ENCODE measurements at places on chromosomes 7 and 10.
A peak's percentile ranks its signal among the peaks of the same experiment; 100 is the strongest.

GRCh38 chr7:8109196-8110022, 140.8 kb downstream of the GLCCI1 start:
- DNase-seq = no peak

GRCh38 chr10:125006921-125007426, 65.1 kb downstream of the ZRANB1 start:
- DNase-seq = no peak

GRCh38 chr10:28985137-28985885, 303.6 kb upstream of the LYZL1 start:
- DNase-seq = no peak

DNA sequence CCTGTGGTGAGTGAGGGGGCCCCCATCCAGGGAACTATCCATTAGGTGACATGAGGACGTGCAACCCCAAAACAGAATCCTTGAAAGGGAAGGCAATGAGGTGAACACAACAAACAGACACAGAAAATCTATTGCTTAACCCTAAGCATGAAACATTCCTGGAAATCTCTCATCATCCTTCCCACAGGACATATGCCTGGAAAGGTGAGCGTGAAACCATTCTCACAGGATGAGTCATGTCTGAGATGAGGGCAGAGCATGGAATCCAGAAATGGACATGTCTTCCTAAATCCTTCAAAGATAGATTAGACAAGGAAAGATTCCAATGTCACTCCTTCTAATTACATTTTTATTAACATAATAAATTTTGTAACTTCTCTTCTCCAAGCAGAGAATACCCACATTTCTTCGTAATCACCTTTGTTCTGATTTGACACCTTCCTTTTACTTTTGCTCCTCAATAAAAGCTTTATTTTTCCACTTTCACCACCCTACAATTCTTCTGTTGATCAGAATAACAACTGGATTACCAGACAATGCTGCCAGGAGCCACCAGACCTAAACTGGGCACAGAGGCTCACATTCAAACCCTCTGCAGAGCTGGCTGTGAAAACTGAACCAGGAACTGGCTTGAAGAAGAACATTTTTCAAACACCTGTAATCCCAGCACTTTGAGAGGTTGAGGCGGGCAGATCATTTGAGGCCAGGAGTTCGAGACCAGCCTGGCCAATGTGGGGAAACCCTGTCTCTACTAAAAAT, 67.2 kb downstream of the COBL start:
- DNase-seq = no peak

DNA sequence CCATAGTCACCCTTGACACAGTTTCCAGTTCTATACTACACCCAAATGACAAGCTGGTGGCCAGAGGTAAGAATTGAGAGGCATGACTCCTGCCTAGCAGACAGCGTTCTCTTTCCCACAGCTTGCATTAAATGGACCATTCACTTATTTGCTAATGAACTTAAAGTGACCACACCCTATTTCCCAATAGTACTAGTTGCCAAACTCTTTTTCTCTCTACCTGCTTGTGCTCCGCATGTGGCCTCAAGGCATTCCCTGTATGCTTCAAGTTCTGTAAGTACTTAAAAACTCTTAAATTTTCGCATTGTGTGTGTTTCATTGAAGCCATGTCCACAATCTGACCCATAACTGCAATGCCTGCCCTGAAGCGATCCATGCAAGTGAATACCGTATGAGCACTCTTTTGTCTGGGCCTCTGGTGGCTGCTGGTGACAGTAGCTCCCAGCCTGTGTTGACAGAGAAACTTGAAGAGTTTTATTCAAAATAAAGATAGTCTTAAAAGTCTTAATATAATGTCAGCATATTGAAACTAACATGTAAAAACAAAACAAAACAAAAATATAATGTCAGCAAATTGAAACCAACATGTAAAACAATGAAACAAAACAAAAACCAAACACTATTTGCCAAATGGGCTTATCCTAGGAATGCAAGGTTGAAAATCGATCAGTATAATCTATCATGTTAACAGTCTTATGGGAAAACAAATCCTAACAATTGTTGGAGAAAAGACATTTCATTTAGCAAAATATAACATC, 73.6 kb downstream of the CCSER2 start:
- DNase-seq = no peak

DNA sequence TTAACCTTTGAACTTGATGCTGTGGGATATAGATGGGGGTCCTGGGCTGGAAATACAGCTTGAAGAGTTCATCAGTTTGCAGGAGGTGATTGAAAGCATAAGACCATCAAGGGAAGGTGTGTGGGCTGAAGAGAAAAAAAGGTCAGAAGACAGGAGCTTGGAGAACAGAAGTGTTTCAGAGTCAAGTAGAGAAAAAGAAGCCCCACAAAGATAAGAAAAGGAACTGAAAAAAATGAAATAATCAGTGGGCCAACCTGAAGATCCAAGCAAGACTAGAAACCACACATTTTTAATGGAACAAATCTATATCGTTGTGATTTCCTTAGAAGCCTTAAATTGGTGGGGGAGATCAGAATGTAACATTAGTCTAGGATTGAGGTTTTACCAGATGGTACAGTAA, 22.5 kb downstream of the ZEB1 start:
- no peak for DNase-seq

DNA sequence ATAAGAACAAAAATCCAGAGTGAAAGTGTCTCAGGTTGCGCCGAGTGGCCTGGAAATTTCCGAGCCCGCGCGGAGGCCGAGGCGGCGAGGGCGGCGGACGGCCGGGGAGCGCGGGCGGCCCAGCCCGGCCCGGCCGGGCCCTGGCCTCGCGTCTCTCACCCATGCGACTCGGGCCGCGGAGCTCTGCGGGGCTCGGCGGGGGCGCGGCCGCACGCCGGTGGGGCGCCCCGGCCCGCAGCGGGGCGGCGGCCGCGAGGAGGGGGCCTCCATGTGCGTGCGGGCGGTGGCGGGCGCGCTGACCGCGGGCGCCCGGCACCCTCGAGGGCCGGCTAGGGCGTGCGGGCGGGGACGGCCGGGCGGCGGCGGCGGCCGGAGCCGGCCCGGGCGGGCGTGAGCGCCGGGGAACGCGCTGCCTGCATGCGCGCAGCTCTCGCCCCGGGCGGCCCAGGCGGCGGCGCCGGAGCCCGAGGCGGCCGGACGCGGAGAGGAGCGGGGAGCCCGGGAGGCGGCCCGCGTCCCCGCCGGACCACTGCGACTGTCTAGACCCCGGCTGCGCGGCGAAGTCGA, 302 bp upstream of the EN2 start:
- DNase-seq = no peak

DNA sequence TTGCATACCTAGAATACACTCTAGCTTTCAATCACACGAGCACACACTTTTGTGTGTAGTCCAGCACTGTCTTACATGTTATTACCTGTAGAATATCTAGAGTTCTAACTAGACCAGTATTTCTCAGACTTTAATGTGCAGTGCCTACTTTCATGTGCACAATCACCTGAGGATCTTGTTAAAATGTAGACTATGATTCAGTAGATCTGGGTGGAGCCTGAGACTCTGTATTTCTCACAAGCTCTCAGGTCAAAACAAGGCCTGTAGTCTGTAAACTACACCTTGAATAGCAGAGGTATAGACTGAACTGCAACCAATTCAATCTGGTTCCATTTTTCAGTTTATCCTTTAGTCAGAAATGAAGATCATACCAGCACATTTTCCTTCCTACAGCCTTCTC, 11.1 kb downstream of the IFIT2 start:
- DNase-seq = no peak

- DNase-seq = no peak
Observed at GRCh38 chr10:76017026-76017732, 585.8 kb downstream of the LRMDA start.

GRCh38 chr7:102313997-102314780, 27.5 kb downstream of the SH2B2 start:
- DNase-seq = no peak

DNA sequence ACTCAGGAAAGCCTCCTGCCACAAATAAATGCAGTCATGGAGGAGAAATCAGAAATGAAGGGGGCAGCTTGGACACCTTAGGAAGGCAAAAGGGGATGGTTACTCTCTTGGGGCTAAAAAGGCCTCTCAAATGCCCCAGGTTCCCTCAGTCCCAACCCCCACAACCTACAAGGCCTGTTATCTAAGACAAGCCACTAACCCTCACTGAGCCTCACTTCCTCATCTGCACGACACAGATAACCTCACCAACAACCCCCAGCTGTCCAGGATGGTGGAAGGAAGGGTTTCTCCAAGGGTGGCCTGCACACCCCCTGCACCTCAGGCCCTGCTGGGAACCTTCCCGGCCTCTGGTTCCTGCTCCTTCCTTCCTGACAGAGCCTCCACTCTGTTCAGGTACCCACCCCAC, 29.2 kb downstream of the SORBS1 start:
- DNase-seq = no peak

- no peak for DNase-seq
Observed at GRCh38 chr10:44253769-44254462, 131.0 kb downstream of the CXCL12 start.

GRCh38 chr10:87918254-87918859, 54.9 kb downstream of the PTEN start:
- DNase-seq = no peak

GRCh38 chr7:5629941-5630340, 151.5 kb downstream of the RNF216 start:
- no peak for DNase-seq

DNA sequence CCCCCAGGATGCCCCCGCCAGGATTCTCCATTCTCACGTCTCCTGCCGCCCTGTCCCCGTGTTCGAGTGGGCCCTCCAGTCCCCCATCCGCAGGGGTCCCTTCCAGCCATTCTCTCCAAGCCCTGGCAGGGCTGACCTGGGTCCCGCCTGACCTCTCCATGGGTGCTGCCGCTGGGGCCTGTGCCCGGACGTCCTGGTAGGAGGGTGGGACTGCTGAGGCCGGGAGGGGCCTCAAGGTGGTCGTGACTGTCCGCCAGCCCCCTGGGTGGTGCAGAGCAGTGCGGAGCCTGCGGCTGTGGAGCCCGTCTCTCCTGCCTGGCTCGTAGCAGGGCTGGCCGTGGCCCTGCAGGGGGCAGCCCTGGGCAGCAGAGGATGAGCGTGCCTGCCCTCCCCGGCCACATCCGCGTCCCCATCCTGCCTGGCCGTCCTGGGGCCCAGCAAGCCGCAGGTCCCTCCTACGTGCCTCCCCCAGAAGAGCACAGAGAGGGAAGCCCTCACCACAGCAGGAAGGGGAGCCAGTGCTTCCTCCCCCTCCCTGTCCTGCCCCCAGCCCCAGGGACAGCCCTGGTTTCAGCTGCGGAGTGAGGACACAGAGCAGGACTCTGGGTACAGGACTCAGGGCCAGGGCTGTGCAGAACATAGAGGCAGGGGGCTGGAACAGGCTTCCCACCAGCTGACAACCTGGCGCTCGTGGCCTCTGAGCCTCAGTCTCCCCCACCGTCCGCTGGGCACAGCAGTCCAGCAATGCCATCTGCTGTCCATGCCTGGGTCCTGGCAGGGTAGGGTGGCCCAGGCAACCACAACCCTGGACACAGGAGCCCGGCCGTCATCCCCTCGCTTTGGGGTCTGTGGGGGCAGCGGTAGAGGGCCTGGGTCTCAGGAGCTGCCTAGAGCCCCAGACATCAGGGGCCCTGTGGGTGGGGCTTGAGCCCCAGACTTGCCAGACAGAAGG, 1.5 kb upstream of the GRIFIN start:
- DNase-seq = no peak

GRCh38 chr10:133618851-133619250, 7.7 kb downstream of the FRG2B start:
- no peak for DNase-seq

GRCh38 chr7:43649755-43650274, 66.9 kb downstream of the STK17A start:
- peak; percentile 97 for DNase-seq

GRCh38 chr7:2635810-2636701, 4.3 kb downstream of the TTYH3 start:
- DNase-seq = no peak

DNA sequence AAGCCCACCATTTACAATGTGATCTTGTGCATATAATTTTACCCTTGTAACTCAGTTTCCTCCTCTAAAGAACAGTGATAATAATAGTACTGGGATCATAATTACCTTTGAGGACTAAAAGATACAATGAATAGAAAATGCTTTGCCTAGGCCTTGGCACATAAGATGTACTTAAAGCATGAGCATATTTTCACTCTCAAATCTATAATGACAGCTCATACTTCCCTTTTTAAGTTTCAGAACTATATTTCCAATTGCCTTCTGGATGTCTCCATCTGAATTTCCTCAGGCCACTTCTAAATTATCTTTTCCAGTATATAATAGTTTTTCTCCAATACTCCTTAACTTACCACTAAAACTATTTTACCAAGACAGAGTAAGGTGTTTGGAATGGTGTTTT, 13.3 kb upstream of the ITGB8 start:
- no peak for DNase-seq

- DNase-seq = no peak
Observed at GRCh38 chr7:121994625-121995410, 121.9 kb downstream of the PTPRZ1 start.

DNA sequence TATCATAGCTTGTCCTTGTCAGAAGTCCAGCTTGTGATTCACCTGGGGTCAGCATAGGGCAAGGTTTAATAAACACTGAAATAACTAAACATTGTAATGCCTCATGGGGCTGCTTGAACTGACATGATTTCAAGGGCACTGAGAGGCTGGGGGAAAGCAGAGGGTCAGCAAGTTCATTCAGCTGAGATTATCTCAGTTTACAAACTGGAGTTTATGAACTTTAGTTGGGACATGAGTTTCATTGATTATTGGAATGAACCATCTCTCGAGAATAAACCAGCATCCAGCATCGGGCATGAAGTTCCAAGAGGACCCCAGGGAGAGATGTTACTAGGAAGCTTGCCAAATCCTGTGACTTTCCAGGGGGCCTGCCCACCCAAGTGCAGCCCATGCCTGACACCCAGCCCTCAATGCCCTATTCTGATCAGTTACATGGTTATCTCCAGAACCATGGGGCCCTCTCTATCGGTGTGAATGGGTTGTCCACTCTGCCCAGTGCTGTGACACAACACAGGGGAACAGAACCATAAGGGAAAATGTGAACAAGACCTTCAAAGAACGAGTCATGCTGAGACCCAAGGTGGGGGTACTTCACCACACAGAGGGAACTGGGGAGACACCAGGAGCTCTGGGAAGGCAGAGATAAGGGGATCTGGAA, 7.9 kb upstream of the CYP3A7 start:
- DNase-seq = no peak

- DNase-seq = no peak
Observed at GRCh38 chr7:96059075-96059474, 262.8 kb downstream of the SLC25A13 start.

- DNase-seq = no peak
Observed at GRCh38 chr7:91526404-91526803, 262.2 kb downstream of the FZD1 start.

- no peak for DNase-seq
Observed at GRCh38 chr10:33334805-33335550, 511 bp upstream of the NRP1 start.

All from GM12878 (cell line).